Progenitor cell of endocrine pancreas (in vitro differentiated cells): ENCODE measurements at places on chromosomes 7 and 10.

- no peak for DNase-seq
Measured at GRCh38 chr10:114367351-114368056, 36.8 kb downstream of the AFAP1L2 start.

- DNase-seq: no peak
Measured at GRCh38 chr10:72126184-72126871, 38.0 kb upstream of the SPOCK2 start.

GRCh38 chr7:71984348-71984747, 427.8 kb downstream of the CALN1 start:
- DNase-seq: no peak

GRCh38 chr7:25408012-25408687, 179.9 kb upstream of the NPVF start:
- no peak for DNase-seq

DNA sequence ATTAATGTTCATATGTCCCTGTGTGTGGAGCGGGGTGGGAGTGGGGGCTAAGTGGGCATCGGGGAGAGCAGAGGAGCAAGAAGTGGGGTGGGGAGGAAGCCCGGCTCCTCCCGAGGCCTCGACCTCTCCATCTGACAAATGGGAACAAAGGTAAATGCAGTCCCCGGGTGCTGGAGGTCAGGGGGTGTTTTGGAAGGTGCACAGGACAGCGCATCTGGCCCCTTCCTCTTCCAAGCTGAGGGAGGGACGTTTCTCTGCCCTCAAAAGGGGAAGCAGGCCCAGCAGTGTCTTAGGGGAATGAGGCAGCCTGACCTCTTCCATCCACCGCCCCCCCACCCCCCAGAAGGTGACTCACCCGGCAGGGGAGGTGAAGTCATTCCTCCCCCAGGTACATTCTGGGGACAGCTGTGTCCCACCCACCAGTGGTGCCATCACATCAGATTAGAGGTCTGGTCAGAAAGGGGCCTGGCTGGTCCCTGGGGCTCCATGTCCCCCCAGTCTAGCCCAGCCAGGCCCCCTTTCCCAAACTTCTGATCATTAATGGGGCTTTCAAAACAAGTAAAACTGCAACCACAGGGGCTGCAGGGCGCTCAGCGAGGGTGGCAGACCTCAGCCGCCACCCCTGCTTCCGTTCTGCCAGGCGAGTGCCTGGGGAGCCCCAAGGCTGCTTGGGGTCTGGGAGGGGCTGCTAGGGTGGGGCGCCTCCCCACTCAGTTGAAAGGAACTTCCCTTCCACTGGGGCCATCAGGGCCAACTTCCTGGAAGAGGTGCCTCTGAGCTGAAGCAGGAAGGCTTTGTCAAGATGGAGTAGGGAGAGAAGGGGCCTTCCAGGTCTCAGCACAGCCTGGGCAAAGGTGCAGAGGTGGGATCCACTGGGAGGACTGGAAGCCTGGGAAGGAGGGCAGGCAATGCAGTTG, 10.8 kb downstream of the LFNG start:
- DNase-seq: no peak
